ENCODE measurements at places on chromosomes 1 and 21. TPM values are rescaled to one million over a fixed set of nuclear protein-coding genes. Genes with fewer than 3 reads are reported as not detected.

GRCh38 chr1:20987831-20988825 lies 188.6 kb downstream of the EIF4G3 start:
- DNase-seq: no peak

GRCh38 chr1:9062021-9062471 lies 7.4 kb downstream of the SLC2A5 start:
- no peak for DNase-seq

GRCh38 chr1:8409606-8410005 lies 91.7 kb downstream of the SLC45A1 start:
- no peak for DNase-seq

- no peak for DNase-seq
Measured at GRCh38 chr1:173451981-173452380, 25.2 kb upstream of the PRDX6 start.

DNA sequence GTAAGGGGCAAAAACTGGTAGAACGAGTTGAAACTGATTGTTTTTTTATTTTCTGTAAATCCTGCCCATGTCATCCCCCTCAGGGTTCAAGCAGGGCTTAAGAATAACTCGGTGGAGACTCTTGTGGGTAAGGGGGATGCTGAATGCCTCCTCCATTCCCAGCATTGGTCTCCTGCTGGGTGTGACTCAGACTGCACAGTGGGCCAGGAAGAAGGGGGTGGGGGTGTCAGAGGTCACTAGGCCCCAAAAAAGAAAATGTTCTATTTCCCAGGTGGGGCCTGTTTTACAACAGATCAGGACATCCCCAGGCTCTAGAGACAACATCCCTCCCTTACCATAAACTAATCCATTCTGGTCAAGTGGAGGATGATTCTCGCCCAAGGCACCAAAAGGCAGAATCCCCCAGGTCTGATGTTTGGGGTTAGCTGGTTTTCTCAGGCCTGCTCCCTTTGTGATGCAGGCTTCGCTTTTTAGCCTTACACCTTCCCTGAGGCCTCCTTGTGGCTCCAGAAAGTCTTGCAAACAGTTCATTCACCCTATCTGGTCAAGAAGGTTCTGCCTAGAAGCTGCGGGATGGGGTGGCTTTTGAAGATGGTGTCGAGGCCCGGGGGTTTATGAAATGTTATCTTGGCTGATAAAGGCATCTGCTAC lies 10.7 kb upstream of the GRHL3 start:
- no peak for DNase-seq

DNA sequence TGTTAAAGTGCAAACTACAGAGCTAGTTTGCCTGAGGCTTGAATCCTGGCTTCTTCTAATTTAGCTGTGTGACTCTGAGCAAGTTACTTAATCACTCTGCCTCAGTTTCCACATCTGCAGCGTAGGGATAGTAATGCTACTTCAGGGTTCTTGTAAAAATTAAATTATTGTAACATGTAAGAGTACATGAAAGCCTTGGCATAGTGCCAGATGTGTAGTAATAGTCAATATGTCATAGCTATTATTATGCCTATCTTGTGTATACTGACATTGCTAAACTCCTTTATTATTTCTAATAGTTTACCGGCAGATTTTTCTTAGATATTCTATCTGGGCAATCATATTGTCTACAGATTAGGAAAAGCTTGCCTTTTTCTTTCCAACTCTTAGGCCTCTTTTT lies 6.8 kb upstream of the TADA1 start:
- DNase-seq: no peak

GRCh38 chr1:29974316-29974724 lies 738.0 kb downstream of the PTPRU start:
- DNase-seq: no peak

DNA sequence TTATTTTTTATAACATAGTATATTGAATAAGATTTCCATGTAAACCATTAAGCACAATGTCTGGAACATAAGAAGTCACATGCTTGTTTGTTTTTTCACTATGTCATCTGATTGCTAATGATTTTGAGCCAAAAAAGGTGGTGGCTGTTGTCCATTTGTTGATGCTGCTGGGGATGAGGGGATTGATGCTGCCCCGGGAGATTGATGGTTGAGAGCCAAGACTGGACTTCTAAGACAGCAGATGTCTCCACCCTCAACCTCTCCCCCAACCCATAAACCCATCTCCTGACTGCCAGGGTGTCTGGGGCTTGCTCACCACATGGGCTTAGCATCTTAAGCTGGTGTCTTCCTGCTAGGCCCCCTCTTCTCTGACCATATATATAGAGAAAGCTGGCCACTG lies 35.8 kb upstream of the CD34 start:
- DNase-seq: no peak

DNA sequence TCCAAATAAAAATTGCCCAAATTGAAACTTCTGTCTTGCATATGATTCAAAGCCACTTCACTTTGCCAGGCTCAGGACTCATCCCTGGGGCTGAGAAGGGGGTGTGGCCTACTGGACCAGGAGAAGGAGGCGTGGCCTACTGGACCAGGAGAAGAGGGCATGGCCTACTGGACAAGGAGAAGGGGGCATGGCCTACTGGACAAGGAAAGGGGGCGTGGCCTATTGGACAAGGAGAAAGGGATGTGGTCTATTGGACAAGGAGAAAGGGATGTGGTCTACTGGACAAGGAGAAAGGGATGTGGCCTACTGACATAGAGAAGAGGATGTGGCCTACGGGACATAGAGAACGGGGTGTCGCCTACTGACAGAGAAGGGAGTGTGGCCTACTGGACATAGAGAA lies 405.3 kb downstream of the RRAGC start:
- no peak for DNase-seq

DNA sequence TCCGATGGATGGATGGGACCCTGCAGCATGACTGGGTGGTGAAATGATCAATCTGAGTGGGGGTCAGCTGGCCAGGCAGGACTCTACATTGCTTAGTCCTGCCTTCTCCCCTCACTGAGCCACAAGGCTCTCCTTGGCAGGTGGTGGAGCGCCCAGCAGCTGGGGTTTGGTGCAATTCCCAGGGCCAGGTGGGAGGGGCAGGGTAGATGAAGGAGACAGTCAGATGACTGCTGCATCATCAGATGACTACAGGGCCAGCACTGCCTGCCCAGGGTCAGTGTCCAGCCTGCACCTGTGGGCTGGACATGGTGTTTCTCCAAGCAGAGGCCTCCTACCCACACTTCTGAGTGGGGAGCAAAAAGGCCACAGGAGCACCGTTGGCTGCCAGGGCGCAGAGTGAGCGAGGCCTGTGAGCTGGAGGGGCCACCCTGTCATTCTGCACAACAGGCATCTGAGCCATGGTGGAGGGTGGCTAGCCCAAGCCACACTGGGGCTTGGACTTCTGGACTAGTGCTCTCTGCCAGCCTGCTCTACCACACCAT lies 103.9 kb upstream of the EDN2 start:
- no peak for DNase-seq

DNA sequence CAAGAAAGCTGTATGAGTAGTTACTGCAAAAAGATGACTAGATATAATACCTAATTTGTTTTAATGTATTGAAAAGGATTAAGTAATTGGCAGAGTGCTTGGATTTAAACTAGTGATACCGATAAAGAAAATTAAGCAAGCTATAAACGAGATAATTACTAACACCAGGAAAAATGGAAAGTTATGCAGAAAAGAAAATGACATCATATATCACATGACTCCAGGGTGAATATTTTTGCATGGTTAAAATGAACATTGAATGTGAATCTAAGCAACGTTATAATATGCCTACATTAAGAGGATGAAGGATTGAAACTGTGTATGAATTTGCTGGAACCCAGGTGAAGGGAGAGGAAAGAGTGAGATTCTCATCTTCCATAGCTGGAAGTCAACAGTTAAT lies 644.4 kb downstream of the ADGRL2 start:
- DNase-seq: no peak

- DNase-seq: no peak
Measured at GRCh38 chr1:166865926-166866325, 10.1 kb downstream of the TADA1 start.

DNA sequence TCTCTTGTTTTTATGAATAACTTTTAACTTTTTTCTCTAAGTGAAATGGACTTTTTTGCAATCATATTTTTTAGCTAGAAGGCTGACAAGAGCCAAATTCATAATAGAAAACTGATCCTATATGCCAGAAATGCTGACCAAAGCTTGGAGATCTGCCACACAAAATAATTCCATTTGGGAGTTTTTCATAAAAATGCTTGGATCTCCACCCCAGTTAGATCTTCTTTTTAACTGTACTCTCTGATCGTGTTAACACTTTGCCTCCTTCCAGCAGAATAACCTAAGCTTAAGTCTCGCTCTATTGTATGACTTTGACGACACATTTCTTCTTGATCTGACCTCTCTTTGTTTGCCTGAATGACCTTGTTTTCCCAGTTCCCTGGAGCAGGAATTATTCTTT lies 16.8 kb downstream of the FLG2 start:
- DNase-seq: no peak

GRCh38 chr1:110225212-110225611 lies 15.1 kb downstream of the KCNC4 start:
- DNase-seq: no peak

Gene PAX7
- not detected for total RNA-seq

Gene COL11A1
- total RNA-seq: not detected
